Melanocyte of skin (primary cell): ENCODE measurements at places on chromosomes 4 and X. TPM values are rescaled to one million over a fixed set of nuclear protein-coding genes. Genes with fewer than 3 reads are reported as not detected.

DCAF16 gene
- 22.7 and 34.2 TPM in 2 replicates for total RNA-seq

VCX2 gene
- not detected in 2 replicates for total RNA-seq

UVSSA gene
- total RNA-seq = 19.3 and 27.3 TPM in 2 replicates

MRPS18C gene
- total RNA-seq = 25.3 and 30.0 TPM in 2 replicates

SYAP1 gene
- 18.9 and 51.6 TPM in 2 replicates for total RNA-seq

OPHN1 gene
- total RNA-seq = 20.6 and 30.9 TPM in 2 replicates

PLCXD1 gene
- total RNA-seq = 19.9 and 23.3 TPM in 2 replicates

PDGFRA gene
- 0.33 and 0.77 TPM in 2 replicates for total RNA-seq

F8A1 gene
- 4.7 and 5.2 TPM in 2 replicates for total RNA-seq

IL2 gene
- not detected in 2 replicates for total RNA-seq

DIPK2B gene
- not detected in 2 replicates for total RNA-seq

ASB11 gene
- 0.15 and 0.33 TPM in 2 replicates for total RNA-seq

UGT2B10 gene
- total RNA-seq = not detected in 2 replicates

TMPRSS11B gene
- not detected in 2 replicates for total RNA-seq

GPRASP1 gene
- total RNA-seq = 1.3 and 1.7 TPM in 2 replicates

GATA1 gene
- total RNA-seq = not detected in 2 replicates
